ENCODE measurements at places on chromosomes 1 and 21.
A peak's percentile ranks its signal among the peaks of the same experiment; 100 is the strongest.

GRCh38 chr1:207887542-207888201 is 23.3 kb downstream of the CD34 start:
- DNase-seq = no peak

GRCh38 chr1:67332653-67333529 is 25.2 kb downstream of the IL12RB2 start:
- no peak for DNase-seq

DNA sequence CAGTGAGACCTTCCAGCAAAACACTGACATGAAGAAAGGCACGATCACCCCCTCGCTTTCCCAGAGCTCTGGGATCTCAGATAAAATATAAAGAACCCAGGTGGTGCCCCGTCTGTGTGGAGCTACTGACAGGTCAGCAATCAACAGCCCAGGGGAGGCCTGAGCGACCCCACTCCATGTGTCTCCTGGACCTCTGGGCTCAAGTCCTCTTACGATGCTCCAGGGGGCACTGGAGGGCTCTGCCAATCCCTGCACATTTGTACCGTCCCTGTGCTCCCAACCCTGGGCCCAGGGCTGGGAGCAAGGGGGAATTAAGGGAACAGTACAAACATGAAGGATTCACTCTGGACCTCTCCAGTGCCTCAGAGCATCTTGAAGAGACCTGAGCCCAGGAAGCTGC is 12.5 kb downstream of the S100A7A start:
- DNase-seq = no peak

GRCh38 chr1:82979593-82980236 is 1019.2 kb downstream of the TTLL7 start:
- DNase-seq = no peak

GRCh38 chr1:229554886-229555621 is 3.5 kb downstream of the ABCB10 start:
- DNase-seq = peak; percentile 16

- no peak for DNase-seq
These were observed 67.9 kb downstream of the TBX15 start for GRCh38 chr1:118920124-118920717.

GRCh38 chr1:7471836-7472235 is 299.3 kb upstream of the VAMP3 start:
- DNase-seq = no peak

DNA sequence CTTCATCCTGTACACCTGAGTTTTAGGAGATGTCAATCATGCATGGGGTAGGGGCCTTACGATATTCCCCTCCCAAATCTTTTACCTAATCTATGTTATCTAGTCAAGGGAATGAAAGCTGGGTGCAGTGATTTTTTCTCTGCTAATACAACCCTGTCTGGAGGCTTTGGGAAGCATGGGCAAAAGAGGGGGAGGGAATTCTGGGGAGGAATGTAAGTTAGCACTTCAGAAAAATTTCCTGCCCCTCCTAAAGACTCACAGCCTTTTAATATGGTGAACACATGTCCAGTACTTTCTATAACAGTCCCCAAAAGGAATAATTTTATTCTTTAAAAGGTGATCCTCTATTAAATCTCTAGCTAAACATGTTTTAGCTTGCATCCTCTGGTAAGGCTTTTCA is 25.6 kb upstream of the PRELP start:
- no peak for DNase-seq

DNA sequence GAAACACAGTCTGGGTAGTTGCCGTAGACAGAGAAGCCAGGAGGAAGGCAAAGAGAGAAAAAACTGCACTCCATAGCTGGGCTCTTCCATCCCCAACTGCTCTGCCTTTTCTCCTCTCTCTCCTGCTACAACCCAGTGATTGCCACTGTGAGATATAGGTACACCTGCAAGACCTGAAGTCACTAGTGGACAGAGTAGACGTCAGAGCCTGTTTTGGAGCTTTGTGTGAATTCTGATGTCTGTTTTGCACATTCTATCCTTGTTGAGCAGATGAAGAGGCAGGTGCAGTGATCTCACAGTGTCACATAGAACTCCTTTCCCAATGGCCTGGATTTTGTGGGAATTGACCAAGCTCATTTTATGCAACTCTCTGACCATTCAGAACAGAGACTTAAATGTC is 2.2 kb downstream of the HAO2 start:
- DNase-seq = no peak

- no peak for DNase-seq
These were observed 114.7 kb downstream of the MAP3K21 start for GRCh38 chr1:233442026-233442780.

GRCh38 chr1:67133177-67133576 is 1.6 kb downstream of the C1orf141 start:
- no peak for DNase-seq

GRCh38 chr1:112402682-112403643 is 6.9 kb downstream of the CTTNBP2NL start:
- peak; percentile 75 for DNase-seq

GRCh38 chr1:65001231-65001792 is 35.0 kb upstream of the JAK1 start:
- DNase-seq = peak; percentile 69

GRCh38 chr1:162498496-162498810 is 835 bp downstream of the UHMK1 start:
- peak; percentile 37 for DNase-seq

GRCh38 chr21:44643741-44644310 is 2.4 kb upstream of the KRTAP10-11 start:
- no peak for DNase-seq

- no peak for DNase-seq
These were observed 71.2 kb downstream of the DAP3 start for GRCh38 chr1:155759966-155760630.

GRCh38 chr1:210700083-210700482 is 371.4 kb downstream of the HHAT start:
- no peak for DNase-seq

GRCh38 chr1:25867210-25867991 is 8.1 kb downstream of the PAQR7 start:
- no peak for DNase-seq

DNA sequence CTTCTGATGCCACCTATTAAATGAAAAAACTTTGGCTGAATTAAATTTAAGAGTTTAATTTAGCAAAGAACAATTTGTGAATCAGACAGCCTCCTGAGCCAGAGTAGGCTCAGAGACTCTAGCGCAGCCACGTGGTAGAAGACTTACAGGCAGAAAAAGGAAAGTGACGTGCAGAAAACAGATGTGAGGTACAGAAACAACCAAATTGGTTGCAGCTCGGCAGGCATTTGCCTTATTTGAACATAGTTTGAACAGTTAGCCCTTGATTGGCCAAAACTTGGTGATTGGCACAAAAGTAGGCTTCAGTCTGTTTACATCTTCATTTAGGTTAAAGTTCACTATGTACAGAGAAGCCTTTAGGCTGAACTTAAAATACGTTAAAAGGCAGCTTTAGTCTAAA is 22.9 kb downstream of the TCP10L start:
- DNase-seq = peak; percentile 91

GRCh38 chr1:62370594-62370993 is 51.4 kb upstream of the KANK4 start:
- DNase-seq = no peak

DNA sequence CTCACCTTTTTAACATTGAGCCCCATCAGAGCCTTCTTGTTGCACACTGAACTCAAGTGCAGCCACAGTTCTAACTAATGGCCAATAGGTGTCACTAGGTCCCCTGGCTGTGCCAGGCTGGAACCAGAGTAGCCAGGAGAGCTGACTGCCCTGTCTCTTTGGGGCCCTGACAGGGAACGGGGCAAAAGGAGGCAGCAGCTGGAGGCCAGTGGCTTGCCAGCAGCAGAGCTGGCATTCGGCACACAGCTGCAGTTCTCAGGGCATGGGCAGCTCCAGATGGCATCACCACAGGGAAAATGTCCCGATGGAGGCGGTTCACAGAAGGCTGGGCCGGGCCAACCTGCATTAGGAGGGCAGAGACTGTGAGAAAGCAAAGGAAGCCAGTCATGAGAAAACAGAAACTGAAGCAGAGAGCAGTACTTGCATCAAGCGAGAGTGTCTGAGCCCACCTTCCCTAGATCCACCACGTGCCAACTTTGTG is 188.6 kb downstream of the FCRL5 start:
- DNase-seq = peak; percentile 59

DNA sequence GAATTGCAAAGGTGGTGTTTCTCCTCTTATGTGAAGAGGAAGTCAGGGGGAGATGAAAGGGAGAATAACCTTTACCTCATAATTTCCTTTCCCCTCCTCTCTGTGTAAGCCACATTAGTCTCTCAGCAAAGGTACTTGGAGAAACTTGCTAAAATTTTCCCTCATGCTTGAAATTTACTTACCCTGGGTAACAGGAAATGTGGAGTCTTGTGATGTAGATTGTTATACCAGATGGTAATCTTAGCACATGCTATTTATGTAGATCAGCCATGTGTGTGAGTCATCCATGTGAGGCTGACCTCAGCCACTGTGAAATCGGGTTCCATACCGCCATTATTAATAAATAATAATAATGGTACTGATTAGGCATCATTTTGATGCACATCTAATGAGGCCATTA is 128.4 kb downstream of the TGFB2 start:
- DNase-seq = peak; percentile 90

DNA sequence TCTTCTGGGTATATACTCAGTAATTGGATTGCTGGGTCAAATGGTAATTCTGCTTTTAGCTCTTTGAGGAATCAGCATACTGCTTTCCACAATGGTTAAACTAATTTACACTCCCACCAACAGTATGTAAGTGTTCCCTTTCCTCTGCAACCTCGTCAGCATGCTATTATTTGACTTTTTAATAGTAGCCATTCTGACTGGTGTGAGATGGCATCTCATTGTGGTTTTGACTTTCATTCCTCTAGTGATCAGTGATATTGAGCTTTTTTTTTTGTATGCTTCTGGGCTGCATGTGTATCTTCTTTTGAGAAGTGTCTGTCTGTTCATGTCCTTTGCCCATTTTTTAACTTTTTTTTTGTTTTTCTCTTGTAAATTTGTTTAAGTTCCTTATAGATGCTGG is 279.4 kb downstream of the PTGER3 start:
- DNase-seq = no peak

DNA sequence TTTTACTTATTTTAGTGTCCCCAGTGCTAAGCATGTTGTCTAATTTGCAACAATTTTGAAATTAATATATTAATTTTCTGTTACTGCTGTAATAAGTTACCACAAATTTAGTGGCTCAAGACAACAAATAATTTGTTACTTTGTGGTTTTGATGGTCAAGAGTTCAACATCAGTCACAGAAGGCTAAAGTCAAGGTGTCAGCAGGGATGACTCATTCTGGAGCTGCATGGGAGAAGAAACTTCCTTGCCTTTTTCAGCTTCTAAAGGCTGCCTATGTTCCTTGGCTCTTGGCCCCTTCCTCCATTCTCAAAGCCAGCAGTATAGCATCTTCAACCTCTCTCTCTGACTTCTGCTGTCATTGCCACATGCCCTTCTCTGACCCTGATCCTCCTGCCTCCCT is 271.8 kb downstream of the HLX start:
- DNase-seq = no peak

DNA sequence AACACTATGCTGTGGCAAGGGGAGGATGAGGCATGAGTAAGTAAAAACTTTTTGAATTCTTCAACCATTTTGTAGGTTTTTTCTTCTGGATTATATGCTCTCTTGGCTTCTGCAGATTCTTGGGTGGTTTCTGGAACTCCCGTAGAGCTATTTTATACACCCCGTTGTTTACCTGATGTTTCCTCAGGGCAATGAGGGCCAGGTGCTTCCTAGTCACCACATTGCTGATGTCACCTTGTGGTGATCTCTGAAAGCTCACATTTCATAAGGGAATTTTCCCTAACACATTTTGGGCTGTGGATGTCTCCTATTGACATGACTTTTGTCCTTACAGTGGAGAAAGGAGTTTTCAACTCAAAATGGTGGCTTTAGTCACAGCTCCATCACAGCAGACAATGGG is 356.6 kb downstream of the PLA2G4A start:
- no peak for DNase-seq

DNA sequence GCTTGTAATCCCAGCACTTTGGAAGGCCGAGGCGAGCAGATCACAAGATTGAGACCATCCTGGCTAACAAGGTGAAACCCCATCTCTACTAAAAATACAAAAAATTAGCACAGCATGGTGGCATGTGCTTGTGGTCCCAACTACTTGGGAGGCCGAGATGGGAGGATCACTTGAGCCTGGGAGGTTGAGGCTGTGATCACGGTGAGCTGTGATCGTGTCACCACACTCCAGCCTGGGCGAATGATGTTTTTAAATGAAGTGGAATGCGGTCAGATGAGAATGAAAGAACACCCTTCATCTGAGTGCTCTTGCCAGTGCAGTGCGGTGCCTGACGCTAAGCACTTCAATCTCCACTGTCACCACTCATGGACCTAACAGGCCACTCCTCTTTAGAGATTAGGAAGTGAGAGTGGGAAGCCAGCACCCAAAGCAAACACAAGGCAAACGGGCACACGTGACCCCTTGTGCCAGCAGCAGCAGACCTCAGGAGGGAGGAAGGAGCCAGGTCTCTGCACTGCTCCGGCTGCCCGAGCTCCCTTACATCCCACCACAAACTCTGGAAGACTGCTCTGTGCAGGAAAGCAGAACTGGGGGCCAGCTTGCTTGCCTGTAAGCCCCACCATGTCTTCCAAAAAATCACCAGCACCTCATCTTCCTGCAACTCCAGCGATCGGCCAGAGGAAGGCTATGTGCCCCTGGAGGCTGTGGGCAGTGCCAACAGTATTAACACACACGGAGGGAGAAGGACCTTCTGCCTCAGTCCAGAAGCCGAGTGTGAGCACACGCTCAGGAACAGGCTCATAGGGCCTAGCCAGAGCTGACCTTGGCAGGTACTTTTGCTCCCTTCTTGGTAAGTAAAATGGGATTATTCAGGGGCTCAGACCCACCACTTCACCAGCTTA is 9.7 kb downstream of the CTNNBIP1 start:
- no peak for DNase-seq
